ENCODE measurements at places on chromosomes 3 and 15.

- no peak for DNase-seq
These were observed 150.7 kb downstream of the KLF13 start for GRCh38 chr15:31477301-31477700.

GRCh38 chr15:37221671-37222145, 121.4 kb upstream of the MEIS2 start:
- no peak for DNase-seq

DNA sequence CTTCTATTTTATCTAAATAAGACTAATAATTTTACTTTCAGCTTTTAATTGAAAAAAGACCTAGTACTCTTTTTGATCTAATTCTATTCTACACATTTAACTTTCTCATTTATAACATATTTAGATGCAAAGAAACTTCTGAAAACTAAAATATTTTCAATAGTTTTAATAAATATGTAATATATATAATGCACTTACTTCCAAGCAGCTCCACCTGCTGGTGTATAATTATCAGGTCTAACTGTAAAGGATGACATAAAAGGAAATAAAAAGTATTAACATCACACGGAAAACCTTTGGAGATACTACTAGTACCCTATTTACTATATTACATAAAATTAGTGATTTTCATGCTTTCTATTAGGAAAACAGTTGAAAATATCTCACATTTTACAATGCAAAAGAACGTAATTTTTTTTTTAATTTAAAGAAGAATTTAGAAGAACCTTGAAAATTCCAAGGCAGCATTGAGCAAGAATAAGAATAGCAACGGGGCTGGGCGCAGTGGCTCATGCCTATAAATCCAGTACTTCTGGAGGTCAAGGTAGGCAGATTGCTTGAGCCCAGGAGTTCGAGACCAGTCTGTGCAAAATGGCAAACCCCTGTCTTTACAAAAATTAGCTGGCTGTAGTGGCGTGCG, 10.2 kb downstream of the PLSCR5 start:
- DNase-seq = no peak

- peak; percentile 28 for DNase-seq
These were observed 98.4 kb downstream of the FSIP1 start for GRCh38 chr15:39684233-39684632.

GRCh38 chr15:32125595-32125994, 95.3 kb downstream of the CHRNA7 start:
- DNase-seq = no peak

- no peak for DNase-seq
These were observed 231.5 kb downstream of the WDR72 start for GRCh38 chr15:53527996-53528395.

DNA sequence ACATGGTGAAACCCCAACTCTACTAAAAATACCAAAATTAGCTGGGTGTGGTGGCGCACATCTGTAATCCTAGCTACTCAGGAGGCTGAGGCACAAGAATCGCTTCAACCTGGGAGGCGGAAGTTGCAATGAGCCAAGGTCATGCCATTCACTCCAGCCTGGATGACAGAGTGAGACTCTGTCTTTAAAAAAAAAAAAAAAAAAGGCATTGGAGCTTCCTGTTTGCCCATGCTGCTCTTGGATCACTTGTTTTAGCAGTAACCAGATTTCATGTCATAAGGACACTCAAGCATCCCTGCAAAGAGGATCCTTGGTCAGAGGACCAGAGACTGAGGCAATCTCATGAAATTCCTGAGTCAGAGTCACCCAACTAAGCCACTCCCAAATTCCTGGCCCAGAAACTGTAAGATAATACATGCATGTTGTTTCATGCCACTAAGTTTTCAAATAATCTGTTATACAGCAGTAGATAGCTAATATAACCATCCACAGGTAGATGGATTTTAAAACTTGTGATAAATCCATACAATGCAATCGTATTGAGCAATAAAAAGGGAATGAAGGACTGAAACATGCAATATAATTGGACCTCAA, 82.0 kb upstream of the XXYLT1 start:
- DNase-seq = peak; percentile 59

Measured in brain microvascular endothelial cell (primary cell).